ENCODE measurements at places on chromosomes 11 and 22.

DNA sequence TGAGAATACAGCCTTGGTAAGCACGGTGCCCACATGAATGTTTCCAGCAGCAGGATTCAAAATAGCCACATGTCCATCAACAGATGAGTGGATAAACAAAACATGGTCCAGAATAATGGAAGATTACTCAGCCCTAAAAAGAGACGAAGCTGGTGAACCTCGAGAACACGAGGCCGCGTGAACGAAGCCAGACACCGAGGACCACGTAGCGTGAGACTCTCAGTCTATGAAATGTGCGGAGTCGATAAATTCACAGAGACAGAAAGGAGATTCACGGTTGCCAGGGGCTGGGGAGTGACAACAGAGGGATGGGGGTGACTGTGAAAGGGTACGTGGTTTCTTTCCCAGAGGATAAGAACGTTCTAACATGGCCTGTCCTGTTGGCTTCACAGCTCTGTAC lies 2.9 kb upstream of the ASCL2 start:
- no peak for DNase-seq
- H3K36me3 ChIP-seq = no peaks in the 10 kb centered on the region
- H3K4me1 ChIP-seq = no peaks in the 10 kb centered on the region
- H3K4me3 ChIP-seq = no peak overlapping the region
- peaks cover 60% of the 10 kb centered on the region for H3K27me3 ChIP-seq

- H3K27me3 ChIP-seq = no peaks in the 10 kb centered on the region
- no peak overlapping the region for H3K27ac ChIP-seq
- peaks cover 15% of the 10 kb centered on the region for H3K4me1 ChIP-seq
- DNase-seq = no peak
These were observed 102.9 kb downstream of the CCDC81 start for GRCh38 chr11:86477495-86478155.

GRCh38 chr11:44970293-44970692 lies 19.6 kb upstream of the TP53I11 start:
- no peak overlapping the region for H3K27ac ChIP-seq
- no peaks in the 10 kb centered on the region for H3K36me3 ChIP-seq
- H3K4me3 ChIP-seq = no peak overlapping the region
- peaks cover 20% of the 10 kb centered on the region for H3K4me1 ChIP-seq

GRCh38 chr11:103047837-103048236 lies 44.1 kb downstream of the DCUN1D5 start:
- H3K4me3 ChIP-seq = no peak overlapping the region
- H3K36me3 ChIP-seq = no peaks in the 10 kb centered on the region
- no peak for DNase-seq
- H3K4me1 ChIP-seq = no peaks in the 10 kb centered on the region
- no peak overlapping the region for H3K27ac ChIP-seq

DNA sequence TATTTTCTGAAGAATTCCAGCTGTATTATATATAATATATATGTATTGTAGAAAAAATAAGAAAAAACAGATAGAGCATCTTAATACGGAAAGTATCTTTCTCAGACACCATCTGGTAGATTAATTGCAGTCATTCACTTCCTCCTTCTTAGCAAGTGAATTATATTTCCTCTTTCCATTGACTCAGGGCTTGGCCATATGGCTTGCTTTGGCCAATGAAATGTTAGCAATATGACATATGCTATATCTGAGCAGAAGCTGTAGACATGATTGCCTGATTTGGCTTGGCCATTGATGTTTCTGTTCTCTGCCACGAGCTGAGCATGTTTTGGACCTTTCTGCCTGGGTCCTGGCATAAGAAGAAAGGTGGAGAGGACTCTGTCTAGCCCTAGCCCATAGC lies 34.4 kb upstream of the ZBED5 start:
- no peaks in the 10 kb centered on the region for H3K27me3 ChIP-seq
- peaks cover 7% of the 10 kb centered on the region for H3K36me3 ChIP-seq
- peak overlapping the region; percentile 5 for H3K4me3 ChIP-seq
- H3K27ac ChIP-seq = peak overlapping the region; percentile 93

DNA sequence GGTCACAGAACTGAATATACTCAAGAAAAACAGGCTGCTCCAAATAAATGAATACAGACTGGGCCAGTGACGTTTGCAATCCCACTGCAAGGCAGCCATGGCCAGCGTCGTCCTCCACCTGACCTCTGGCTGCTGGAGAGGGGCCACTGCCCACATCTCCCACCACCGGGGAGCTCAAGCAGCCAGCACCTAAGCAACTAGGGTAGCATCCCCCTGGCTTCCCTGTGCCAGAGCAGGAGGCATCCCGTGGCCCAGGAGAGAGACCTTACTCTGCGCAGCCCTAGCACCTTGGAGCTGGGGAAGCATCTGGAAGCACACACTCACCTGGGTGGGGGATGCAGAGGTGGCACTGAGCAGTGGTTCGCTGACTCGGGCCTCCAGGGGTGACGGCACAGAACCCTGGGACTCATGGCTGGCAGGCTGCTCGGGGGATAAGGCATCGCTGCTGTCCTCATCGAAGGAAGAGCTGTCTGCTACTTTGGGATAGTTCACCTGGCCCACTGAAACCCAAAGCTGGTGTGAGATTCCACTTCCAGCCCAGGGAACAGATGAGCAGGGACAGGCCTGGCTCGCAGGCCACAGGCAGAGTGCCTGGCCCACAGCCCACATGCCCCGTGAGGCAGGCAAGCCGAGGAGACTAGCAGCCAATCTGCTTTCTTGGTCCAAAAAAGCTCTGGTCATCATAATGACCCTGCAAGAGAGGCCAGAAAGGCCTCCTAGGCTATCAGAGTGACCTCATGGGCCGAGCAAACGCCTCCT lies 53.7 kb downstream of the SGSM3 start:
- H3K27me3 ChIP-seq = no peaks in the 10 kb centered on the region
- H3K27ac ChIP-seq = no peak overlapping the region
- H3K4me1 ChIP-seq = peaks cover 6% of the 10 kb centered on the region
- no peak overlapping the region for H3K4me3 ChIP-seq
- DNase-seq = no peak
- H3K36me3 ChIP-seq = peaks cover 18% of the 10 kb centered on the region

GRCh38 chr11:79287952-79288351 lies 152.9 kb downstream of the TENM4 start:
- no peaks in the 10 kb centered on the region for H3K27me3 ChIP-seq
- no peak overlapping the region for H3K27ac ChIP-seq
- H3K36me3 ChIP-seq = peaks cover 28% of the 10 kb centered on the region
- H3K4me3 ChIP-seq = no peak overlapping the region

GRCh38 chr22:30233582-30233981 lies 13.0 kb downstream of the LIF start:
- DNase-seq = no peak
- no peak overlapping the region for H3K27ac ChIP-seq
- H3K36me3 ChIP-seq = no peaks in the 10 kb centered on the region
- H3K27me3 ChIP-seq = peaks cover 5% of the 10 kb centered on the region
- peaks cover 25% of the 10 kb centered on the region for H3K4me1 ChIP-seq
- H3K4me3 ChIP-seq = no peak overlapping the region

DNA sequence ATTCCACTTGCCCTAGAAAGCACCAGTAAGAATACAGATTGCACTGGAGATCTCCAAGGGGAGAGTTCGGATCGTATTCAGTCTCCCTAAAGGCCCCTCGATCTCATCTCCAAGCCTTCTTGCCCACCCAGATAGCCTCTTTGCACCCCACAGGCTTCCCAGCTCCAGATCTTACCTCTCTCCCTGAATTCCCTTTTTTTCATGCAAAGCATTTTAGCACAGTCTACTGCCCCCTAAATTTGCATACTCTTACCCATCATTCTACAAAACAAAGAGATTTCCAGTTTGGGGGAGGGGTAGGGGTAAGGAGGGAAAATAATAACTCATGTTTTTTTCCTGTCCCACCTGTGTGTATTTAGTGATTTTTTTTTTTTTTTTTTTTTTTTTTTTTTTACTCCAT lies 105.2 kb downstream of the NAV2 start:
- no peaks in the 10 kb centered on the region for H3K27me3 ChIP-seq
- H3K4me3 ChIP-seq = no peak overlapping the region

- peaks cover 11% of the 10 kb centered on the region for H3K4me1 ChIP-seq
- no peak within 1 kb of the TSS for H3K4me3 ChIP-seq
- H3K36me3 ChIP-seq = no peaks in the 10 kb centered on the region
- DNase-seq = no peak
- no peak within 1 kb of the TSS for H3K27ac ChIP-seq
These were observed at the start of gene HTR3A for GRCh38 chr11:113974741-113975470. Gene HTR3A, plus strand, starts transcription at chr11:113975108. Its CDS starts 218 bp downstream, at chr11:113975326.

DNA sequence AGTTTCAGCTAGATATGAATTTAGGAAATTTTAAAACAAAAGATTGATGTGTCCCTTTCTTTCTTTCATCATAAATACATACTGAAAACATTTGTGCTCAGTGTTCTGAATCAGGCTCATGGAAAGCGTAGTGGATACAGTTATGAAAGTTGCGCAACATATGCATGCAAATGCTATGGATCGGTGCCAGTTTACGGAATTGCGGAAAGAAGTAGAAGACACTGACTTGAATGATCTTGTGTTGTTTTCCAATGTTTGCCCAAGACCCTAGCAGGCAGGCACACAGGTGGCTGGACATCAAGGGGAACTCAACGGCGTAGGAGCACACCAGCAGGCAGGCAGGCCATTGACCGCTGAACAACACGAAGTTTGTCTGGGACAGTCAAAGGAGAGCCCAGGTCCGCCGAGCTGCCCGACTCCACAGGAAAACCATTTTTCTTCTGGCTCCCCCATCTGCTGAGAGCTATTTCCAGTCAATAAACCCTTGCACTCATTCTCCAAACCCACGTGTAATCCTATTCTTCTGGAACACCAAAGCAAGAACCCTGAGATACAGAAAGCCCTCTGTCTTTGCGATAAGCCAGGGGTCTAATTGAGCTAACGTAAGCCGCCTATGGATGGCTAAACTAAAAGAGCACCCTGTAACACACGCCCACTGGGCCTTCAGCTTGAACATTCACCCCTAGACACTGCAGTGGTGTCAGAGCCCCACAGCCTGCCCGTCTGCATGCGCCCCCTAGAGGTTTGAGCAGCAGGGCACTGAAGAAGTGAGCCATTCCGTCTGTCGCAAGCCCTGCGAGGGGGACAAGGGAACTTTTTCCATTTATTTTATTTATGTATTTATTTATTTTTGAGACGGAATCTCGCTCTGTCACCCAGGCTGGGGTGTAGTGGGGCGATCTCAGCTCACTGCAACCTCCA lies 7.4 kb upstream of the BIRC3 start:
- no peak overlapping the region for H3K27ac ChIP-seq
- H3K36me3 ChIP-seq = no peaks in the 10 kb centered on the region
- no peak for DNase-seq
- H3K27me3 ChIP-seq = no peaks in the 10 kb centered on the region
- H3K4me1 ChIP-seq = peaks cover 13% of the 10 kb centered on the region

DNA sequence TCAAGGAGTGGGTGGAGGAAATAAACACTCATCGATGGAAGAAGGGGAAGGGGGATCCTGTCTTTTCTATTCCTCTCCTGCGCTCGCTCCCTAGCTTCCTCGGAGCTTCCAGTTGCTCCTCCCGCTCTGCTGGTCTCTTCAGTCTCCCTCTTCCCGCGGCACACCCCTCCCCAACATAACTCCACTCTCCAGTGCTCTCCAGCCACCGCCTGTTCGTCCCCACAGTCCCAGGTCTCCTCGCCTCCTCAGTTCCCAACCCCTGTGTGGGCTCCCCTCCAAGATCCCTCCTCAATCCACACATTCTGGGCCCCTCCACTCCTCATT lies 438 bp downstream of the ZW10 start:
- peak overlapping the region; percentile 100 for H3K4me3 ChIP-seq
- H3K36me3 ChIP-seq = peaks cover 9% of the 10 kb centered on the region

- no peaks in the 10 kb centered on the region for H3K27me3 ChIP-seq
- H3K4me3 ChIP-seq = no peak overlapping the region
- H3K4me1 ChIP-seq = peaks cover 28% of the 10 kb centered on the region
These were observed 4.3 kb upstream of the TMPRSS13 start for GRCh38 chr11:117933475-117933874.

DNA sequence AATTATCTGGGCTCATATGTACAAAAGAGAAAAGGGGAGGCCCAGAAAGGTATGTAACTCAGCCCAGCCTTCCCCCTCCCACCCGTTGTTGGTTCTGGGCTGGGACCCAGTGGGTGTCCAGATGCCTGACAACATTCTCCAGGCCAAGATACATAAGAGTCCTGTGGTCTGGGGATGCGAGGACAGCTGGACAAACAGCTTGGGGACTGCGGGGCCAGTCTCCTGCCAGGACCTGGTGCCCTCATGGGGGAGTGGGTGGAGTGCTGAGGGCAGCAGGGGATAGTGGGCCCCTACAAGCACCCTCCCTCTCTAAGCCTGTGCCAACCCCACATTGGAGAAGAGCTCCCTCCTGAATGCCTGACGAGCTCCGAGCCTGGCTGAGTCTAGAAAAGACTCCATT lies 3.5 kb upstream of the SLC22A6 start:
- H3K27ac ChIP-seq = no peak overlapping the region
- no peak for DNase-seq
- H3K27me3 ChIP-seq = peaks cover 4% of the 10 kb centered on the region
- peaks cover 4% of the 10 kb centered on the region for H3K4me1 ChIP-seq
- no peak overlapping the region for H3K4me3 ChIP-seq

DNA sequence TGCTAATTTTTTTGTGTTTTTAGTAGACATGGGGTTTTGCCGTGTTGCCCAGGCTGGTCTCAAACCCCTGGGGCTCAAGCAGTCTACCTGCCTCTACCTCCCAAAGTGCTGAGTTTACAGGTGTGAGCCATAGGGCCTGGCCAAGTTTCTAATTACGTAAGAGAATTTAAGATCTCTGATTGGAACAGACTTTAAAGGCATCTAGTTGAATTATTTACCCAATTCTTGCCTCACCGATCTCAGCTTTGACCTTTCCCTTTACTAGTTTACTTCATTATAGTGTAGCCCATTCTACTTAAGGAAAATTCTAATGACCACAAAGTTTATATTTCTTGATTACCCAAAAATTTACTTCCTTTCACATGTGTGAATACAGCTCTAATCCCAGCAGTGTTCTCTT lies 81.6 kb downstream of the YAP1 start:
- peak overlapping the region; percentile 47 for H3K27ac ChIP-seq
- no peaks in the 10 kb centered on the region for H3K27me3 ChIP-seq
- peaks cover 42% of the 10 kb centered on the region for H3K36me3 ChIP-seq
- H3K4me1 ChIP-seq = peaks cover 40% of the 10 kb centered on the region

DNA sequence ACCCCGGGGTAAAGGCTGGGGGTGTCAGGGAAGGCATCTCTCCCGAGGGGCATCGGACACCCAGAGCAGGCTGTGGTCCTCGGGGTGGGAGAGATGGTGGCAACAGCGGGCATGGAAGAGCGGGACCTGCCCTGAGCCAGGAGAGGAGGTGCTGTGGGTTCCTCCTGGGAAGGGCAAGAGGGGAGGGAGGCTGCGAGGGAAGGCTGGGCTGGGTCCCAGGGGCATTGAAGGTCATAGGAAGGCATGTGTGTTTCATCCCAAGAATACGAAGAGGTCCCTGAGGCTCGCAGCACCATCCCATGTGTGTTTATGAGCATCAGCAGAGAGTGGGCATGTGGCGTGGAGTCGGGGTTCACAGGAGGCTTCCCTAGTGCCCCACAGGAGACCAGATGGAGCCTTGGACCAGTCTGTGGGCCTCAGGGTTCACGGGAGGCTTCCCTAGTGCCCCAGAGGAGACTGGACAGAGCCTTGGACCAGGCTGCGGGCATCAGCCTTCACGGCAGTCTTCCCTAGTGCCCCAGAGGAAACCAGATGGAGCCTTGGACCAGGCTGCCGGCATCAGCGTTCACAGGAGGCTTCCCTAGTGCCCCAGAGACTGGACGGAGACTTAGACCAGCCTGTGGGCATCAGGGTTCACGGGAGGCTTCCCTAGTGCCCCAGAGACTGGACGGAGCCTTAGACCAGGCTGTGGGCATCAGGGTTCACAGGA lies 420.6 kb downstream of the BRD1 start:
- peak; percentile 51 for DNase-seq
- no peaks in the 10 kb centered on the region for H3K4me1 ChIP-seq
- peaks cover 40% of the 10 kb centered on the region for H3K27me3 ChIP-seq
- H3K36me3 ChIP-seq = no peaks in the 10 kb centered on the region
